Lung (tissue), 17 donors: ENCODE measurements at places on chromosomes 3 and 15. TPM values are rescaled to one million over a fixed set of nuclear protein-coding genes. Genes with fewer than 3 reads are reported as not detected.

IL17RB gene
- 2.5 TPM for polyA plus RNA-seq

TTC14 gene
- 14.0 TPM for polyA plus RNA-seq

MYO5C gene
- polyA plus RNA-seq: 11.1 TPM

ABHD2 gene
- polyA plus RNA-seq: 41.5 TPM

CFAP44 gene
- 6.7 TPM for polyA plus RNA-seq

MESP2 gene
- polyA plus RNA-seq: 0.17 TPM

CD80 gene
- polyA plus RNA-seq: 3.6 TPM

GABRB3 gene
- 2.7 TPM for polyA plus RNA-seq

SLC28A2 gene
- polyA plus RNA-seq: 0.23 TPM

CFAP20DC gene
- polyA plus RNA-seq: 0.47 TPM

PCBP4 gene
- 44.3 TPM for polyA plus RNA-seq

GXYLT2 gene
- 1.5 TPM for polyA plus RNA-seq

BCHE gene
- polyA plus RNA-seq: 4.5 TPM

ATP1B3 gene
- polyA plus RNA-seq: 133 TPM

C3orf22 gene
- polyA plus RNA-seq: not detected

GOLGA8T gene
- polyA plus RNA-seq: 0.07 TPM

VEPH1 gene
- 14.6 TPM for polyA plus RNA-seq

CLDN16 gene
- 0.16 TPM for polyA plus RNA-seq

CFAP92 gene
- 1.2 TPM for polyA plus RNA-seq

TRIM69 gene
- 11.2 TPM for polyA plus RNA-seq
